Cardiac septum (tissue), 1 donor: ENCODE measurements at places on chromosomes 4 and X.

DNA sequence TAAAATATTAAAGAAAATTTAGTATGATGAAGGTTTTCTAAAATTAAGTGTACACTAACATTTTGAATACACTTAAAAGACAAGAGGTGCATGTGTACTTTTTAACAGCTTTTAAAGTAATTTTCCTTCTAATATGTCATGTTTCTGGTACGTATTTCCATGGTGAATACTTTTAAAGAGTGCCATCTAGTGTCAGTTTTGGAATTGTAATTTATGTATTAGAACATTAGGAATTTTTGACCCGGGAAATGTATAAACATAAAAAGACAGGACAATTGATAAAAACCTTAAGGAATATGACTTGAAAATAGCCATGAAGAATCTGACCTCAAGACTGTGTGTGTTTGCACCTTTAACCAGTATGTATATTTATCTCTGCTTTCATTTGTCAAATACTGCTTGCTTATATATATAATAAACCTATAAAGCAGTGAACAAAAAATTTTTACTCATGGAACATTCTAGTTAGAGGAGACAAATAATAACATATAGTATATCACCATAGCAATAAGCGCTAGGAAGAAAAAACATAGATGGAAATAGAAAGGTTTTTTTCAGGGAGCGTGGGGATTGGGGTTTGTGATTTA, 7.2 kb downstream of the GSTCD start:
- DNase-seq = no peak

DNA sequence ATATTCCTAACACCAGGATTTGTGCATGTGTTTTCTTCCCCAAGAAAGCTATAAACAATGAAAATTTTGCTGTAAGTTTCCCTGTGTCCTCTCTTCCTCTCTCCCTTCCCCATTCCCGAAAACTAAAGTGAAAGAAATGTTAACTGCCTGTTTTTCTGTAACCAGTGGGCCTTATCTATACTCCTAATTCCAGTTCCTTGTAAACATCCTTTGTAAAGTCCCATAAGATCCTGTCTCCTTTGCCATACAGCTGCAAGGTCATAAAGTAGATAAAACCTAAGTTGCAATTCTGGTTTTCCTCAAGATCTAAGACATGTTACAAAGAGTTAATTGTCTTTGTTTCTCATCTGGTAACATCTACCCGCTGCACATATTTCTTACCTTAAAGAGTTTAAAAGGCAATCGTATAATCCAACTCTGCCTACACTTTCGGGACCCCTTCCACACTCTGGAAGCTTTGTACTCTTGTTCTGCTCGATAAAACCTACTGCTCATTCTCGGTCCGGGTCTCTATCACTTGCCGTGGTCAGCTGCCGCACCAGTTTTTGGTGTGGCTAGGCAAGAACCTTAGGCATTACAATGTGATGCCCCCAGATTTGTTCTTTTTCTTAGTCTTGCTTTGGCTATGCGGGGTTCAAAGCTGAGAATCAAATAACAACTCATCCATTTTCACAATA, 20.5 kb downstream of the UGT2B7 start:
- no peak for DNase-seq

DNA sequence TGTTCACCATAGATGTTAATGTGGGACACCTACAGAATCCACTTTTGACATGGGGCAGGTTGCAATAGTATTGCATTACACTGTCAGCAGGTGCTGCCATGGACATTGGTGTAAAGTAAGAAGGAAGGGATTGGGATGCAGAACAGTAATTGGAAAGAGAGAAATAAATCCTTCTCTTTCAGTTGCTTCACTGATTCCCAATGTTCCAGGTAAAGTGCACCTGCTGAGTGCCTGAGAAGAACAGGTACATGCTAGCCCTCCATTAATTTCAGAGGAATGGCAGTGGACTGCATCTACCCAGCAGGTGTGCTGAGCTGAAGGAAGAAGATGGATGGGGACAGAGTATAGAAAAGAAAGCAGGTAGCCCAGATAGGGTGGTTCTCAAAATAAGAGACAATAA, 248.5 kb downstream of the TENM3 start:
- no peak for DNase-seq

GRCh38 chr4:3644849-3645627, 112.8 kb upstream of the LRPAP1 start:
- DNase-seq = no peak

- no peak for DNase-seq
Measured at GRCh38 chr4:16661813-16662212, 236.6 kb downstream of the LDB2 start.

GRCh38 chr4:28421221-28421620, 1560.6 kb downstream of the STIM2 start:
- no peak for DNase-seq

DNA sequence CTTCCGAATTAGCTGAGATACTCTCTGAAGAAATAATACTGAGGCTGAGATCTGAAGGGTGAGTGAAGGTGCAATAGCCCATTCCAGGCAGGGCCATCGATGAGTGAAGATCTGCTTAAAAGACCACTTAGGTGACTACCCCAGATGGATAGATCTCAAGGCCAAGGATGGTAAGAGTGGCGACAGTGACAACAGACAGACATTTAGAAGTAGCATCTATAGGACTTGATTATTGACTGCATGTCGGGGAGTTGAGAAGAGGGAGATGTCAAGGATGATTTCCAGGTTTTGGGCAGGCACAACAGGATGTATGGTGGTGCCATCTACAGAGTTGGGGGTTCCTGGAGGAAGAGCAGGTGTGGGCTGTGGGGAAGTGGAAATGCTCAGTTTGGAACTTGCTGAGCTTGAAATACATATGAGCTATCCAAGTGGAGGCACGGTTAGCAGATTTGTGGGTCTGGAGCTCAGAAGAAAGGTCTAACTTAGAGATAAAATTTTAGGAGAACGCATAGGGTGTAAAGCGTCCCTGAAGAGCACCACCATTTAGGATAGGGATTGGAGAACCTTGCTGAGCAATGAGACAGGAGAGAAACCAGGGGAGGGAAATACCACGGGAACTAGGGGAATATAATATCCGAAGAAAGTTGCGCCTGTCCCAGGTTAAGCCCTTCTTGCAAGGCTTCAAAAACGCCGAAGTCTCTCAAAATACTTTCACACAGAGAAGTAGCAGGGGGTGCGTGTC, 688 bp downstream of the UFSP2 start:
- no peak for DNase-seq

DNA sequence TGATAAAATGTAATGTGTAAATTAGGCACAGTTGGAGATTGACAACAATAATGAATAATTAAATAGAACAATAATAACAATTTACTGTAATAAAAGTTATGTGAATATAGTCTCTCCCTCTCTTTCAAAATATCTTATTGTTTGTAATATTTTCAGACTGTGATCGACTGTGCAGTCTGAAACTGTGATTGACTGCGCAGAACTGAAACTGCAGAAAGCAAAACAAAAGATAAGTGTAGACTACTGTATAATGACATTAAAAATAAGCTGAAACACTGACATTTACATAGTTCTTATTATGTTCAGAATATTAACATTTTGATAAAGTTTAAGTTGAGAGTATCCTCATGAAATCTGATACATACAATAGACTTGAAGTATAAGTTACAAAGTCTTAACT, 371.0 kb downstream of the CCSER1 start:
- DNase-seq = no peak

DNA sequence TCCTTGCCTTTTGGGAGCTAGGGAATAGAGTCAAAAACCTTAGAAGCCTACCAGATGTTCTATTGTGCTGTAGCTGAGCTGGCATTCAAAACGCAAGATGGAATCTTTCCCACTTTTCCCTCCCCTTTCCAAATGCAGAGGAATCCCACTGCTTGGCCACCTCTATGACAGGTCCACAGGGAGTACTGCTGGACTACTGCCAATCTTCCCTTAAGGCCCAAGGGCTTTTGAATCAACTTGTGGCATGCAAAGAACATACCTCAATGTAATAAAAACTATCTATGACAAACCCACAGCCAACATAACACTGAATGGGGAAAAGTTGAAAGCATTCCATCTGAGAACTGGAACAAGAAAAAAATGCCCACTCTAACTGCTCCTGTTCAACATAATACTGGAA, 139.2 kb upstream of the AGTR2 start:
- no peak for DNase-seq

DNA sequence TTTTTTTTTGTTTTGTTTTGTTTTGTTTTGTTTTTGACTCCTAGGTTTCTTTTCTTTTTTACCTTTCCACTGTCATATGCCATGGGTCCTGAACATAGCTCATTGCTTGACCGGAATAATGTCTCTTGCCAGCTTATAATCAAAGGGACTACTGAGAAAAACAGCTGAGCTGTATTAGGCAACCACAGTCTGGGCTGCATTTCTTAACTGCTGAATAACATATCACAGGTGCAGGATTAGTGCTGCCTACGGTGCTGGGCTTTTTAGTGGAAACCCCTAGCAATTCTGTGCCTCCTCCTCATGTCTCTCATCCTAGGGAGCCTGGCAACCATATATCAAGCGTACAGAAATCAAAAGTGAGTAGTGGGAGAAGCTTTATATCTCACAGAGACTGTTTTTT, 333.5 kb downstream of the BMPR1B start:
- DNase-seq = no peak

DNA sequence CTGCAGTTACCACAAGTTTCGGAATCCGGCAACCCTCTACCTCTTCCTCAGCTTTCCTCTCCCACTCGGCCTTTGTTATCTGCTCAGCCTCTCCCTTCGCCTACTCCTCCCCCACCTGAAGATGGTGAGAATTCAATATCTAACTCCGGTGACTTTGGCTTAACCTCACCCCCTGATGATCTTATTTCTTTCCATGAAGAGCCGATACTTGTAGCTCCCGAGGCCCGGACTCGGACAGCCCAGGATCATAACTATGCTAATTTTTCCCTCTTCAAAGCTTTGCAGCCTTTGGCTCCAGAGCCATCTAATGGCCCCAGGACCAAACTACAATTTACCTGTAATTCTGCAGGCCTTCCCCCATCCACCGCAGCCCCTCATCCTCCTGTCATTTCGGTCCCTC, 32.0 kb upstream of the MGST2 start:
- DNase-seq = no peak

- no peak for DNase-seq
Measured at GRCh38 chr4:148786699-148787098, 344.5 kb upstream of the NR3C2 start.

DNA sequence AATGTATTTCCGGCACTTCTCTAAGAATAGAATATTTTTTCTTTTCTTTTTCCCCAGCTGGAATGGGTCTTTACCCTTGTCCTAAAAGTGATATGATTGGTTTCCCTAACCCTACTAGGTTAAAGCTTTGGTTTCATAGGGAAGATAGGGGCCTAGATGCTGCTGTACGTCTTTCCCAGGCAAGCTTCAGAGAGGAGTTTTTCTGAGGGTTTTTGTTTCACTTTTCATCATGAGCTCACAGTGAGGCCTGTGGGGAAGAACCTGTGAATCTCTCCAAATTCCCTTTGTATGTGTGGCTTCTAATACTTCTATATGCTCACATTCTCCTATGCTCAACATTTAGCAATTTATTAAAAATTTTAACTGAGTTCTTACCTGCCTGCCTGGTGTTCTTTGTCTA, 320.0 kb upstream of the PCDH18 start:
- DNase-seq = no peak

DNA sequence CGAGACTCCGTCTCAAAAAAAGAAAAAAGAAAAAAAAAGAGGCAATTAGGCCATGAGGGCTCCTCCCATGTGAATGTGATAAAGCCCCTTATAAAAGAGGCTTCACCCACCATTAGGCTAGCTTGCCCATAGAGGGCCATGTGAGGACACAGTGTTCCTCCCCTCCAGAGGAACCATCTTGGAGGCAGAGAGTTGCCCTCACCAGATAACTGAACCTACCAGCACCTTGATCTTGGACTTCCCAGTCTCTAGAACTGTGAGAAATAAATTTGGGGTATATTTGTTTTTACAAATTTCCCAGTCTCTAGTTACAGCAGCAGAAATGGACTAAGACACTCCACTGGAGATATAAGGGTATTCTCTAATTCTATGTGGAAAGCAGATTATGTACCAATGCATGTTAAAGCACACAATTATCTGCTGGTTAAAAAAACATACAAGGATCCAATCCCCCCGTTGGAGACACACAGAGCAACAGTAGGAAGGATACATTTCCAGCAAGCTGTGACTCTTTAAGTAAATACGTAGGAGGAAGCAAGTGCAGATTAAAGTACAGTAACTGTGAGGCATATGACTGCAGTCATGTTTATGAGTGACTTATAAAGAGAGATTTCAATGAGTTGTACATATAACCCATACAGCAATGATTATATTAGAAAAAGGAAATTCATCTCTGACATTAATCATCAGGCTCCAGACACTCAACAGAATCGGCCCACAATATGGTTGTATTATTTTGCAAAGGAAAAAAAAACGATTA, 21.4 kb downstream of the SH3RF1 start:
- no peak for DNase-seq

GRCh38 chr4:8115203-8115520, 43.5 kb downstream of the ABLIM2 start:
- DNase-seq = no peak

DNA sequence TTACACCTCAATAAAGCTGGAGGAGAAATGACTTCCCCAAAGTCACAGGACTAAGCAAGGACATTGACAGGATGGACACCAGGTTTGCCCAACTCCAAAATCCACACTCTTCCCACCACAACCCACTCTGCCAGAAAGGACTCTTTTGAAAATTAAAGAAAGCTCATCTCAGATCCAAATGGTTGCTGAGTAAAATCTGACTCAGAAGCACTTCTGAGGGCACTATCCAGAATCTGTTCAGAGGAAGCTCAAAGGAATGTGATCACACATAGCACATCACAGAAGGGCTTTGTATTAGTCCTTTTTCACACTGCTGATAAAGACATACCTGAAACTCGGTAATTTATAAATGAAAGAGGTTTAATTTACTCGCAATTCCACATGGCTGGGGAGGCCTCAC, 155.5 kb downstream of the RAB28 start:
- DNase-seq = no peak

DNA sequence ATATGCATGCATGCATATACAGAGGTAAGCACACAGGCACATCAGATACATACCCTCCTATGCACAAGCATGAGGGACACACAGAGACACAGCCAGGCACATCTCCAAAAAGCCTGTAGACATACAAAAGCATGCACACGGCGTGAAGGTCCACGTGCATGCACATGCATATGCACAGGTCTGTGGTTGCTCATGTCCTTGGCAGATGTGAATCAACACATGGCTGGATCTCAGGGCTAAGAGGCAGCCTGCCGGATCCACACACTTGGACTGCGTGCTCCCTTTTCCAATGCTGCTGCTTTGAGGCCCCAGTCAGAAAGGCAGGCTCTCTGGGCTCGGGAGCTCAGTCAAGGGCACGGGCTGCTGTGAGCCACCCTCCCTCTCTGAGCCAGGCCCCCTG, 3.6 kb downstream of the STARD8 start:
- DNase-seq = no peak

GRCh38 chrX:96591421-96591820, 93.2 kb upstream of the DIAPH2 start:
- DNase-seq = no peak
